ENCODE measurements at places on chromosomes 5 and 9.
A peak's percentile ranks its signal among the peaks of the same experiment; 100 is the strongest.

DNA sequence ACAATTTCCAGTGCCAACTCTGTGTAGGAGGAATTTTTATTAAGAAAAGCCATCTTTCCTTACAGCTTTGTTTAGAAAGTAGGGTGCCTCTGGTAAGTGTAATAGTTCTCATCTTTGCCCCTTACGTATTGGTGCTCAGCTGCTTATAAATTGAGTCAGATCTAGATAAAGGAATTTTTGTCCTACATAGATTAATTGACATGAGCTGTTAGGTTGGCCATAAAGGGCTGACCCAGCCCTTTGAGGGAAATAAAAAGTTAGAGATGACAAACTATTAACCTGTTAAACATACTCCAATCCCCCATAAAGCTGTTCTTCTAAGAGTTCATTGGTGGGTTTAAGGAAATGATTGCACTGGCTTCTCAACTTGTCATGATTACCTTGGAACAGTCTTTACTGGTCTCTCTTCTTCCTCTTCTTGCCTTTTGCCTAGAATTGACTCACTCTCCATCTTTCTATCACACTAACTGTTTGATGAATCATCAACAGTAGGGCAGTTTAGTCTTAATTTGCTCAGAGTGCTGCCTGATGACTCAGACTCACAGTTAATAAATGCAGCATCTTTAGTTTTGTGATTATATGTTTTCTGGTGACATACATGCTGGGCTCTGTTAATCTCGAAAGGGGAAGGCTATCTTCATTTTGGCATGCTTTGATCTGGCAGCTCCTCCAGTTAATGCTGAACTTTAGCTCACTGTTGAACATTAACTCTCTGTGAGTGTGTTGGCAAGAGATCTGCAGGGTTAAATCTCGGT is 51.7 kb downstream of the ARHGAP26 start:
- DNase-seq: no peak

- DNase-seq: no peak
Measured at GRCh38 chr9:71676460-71676859, 91.9 kb downstream of the CEMIP2 start.

DNA sequence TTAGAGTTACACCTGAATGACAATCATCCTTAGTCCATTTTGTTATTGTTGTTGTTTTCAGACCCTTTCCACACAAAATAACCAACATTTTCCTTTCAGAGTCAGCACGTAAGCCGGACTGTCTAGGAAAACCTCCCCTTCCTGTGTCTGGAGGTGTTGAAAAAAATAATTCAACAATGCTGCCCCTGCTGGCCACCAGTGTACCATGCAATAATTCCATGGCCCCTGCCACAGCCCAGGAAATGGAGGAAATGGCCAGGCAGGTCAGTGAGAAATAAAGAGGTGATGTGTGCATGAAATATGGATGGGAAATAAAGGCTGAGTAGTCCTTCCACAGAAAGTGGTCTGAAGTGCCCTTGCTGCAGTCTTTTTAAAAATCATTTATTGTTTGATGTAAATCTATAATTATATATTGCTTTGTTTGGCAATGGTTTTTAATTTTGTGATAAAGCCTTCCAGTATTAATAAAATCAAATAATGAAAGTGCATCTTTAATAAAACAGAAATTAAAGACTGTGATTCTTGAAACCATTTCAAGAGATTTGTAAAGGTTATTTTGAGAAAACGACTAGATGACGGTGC is 152.8 kb upstream of the PAPPA start:
- DNase-seq: no peak

DNA sequence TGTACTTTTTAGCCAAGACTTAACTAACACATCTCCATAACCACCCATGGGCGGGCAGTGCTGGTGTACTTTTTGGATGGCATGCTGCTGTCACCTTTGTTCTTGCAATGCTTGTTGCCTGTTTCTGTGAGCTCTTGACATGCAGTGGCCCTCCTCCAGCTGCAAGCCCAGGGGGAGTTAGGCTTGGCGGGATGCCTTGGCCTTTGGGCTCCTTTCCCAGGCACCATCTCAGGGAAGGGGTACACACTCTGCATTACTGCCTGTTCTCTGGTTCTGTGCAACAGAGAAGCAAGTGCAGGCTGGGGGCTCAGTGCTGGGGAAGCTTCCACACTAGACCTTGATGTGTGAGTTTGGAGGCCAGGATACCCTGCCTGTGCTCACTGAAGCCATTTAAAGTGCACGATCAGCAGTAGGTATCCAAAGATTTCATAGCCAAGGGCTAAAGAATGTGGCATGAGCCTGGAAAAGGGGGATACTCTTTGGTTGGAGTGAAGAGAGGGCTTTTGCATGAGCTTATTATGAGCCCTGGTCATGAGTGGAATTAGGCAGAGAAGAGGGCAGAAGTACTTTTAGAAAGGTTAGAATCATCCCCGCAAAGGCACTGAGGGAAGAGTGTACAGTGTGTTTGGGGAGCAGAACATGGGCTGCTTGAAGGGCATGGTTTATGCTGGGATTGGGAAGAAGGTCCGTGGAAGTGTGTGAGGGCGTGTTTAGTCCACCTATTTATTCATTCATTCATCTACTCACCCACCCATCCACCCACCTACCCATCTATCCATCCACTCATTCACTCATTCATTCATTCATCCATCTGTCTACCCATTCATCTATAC is 22.5 kb downstream of the PSAT1 start:
- DNase-seq: no peak

- DNase-seq: no peak
Measured at GRCh38 chr5:16260000-16260399, 80.4 kb upstream of the MARCHF11 start.

DNA sequence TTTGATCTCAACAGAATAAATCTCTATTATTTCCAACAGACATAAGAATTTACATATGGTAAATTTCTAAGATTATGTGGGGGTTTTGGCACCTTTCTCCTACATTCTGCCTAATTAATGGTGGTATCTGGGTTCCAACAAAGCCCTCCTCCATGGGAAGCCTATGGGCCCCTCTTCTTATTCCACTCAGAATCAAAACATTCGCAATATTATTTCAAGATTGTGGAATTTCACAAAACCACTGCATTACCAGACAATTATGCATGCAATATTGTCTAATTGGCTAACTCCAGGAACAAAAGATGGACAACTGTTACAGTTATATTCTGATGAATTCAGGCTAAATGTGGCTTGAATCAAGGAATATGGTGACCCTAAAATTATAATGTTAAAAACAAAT is 434.0 kb downstream of the NFIB start:
- no peak for DNase-seq

DNA sequence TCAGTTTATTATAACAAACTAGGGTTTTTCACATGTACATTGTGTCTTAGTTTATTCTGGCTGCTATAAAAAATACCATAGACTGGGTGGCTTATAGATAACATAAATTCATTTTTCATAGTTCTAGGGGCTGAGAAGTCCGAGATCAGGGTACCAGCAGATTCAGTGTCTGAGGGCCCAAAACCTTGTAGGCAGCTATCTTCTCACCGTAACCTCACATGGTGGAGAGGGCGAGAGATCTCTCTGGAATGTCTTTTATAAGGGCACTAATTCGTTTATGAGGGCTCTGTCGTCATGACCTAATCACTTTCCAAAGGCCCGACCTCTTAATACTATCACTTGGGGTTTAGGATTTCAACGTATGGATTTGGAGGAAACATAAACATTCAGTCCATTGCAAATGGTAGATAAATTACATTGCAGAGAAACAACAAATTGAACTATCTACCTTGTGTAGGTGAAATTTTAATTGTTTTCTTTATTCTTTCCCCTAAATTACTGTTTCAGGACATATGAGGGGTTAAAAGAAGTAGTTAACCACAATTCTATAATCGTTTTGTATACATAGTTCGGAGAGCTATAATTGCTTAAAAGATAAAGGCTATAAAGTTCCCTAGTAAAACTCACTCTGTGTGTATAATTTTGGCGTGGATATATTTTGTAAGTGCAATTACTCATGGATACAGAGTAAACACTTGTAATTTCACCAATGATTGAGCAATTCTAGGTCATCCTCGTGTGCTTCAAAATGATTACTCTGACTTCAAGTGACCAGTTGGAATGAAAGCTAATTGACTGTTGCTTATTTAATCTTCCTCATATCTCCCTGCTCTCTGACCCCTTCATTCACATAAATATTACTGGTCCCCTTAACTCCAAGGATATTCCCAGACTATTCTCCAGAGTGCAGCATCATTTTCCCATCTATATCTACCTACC is 247.5 kb upstream of the TMEM161B start:
- DNase-seq: no peak

GRCh38 chr9:113164536-113165300 is 13.9 kb downstream of the SLC31A2 start:
- no peak for DNase-seq

- peak; percentile 23 for DNase-seq
Measured at GRCh38 chr9:127776195-127776923, 2.1 kb downstream of the SH2D3C start.

DNA sequence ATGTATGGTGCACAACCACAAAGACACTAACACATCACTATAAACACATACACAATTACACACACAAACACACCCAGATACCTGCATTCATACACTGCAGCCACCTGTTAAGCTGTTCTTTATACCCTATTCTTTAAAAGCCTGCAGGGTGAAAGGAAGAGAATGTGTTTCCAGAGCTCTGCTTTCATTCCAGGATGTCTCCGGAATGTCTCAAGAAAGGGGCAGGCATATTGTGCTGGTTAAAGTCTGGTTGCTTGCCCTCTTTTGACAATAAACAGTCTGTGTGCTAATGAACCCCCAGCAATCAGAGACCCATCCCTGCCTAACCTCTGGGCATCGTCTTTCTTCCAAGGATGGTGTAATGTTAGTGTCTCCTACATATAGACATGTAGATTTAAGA is 181.6 kb downstream of the EPB41L4A start:
- DNase-seq: no peak

DNA sequence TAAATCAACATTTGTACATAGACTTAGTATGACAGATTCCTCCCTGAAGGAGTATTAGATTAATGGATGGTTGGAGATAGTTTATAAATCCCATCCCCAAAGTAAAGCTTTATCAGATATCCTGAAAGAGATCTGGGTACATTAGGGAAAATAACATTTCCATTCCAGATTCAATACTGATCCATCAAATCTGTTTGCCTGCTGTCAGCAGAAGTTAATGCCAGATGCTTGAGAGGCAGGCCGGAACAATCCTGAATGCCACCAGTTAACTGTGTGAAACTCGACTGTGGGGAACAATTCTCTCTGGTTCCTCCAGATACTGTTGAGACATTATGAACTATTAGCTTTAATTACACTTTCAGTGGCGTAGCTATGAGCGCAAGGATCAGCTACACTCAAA is 1166.8 kb downstream of the MAT2B start:
- no peak for DNase-seq

DNA sequence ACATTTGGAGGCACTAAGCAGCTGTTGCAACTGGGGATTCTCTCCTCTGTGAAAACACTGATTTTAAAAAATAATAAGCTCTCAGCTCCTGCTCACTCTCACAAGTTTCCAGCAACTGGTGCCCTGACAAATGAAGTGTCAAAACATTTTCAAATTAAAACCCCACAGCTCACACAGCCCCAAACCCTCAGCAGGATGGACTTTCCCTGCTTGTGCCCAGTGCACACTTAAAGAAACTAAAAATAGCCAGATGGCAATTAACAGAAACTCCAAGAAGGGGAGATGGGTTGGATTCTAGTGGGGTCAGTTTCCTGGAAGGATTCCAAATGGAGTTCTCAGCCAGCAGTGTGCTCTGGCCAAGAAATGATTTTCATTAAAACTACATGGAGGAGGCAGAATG is 163.0 kb upstream of the PUM3 start:
- no peak for DNase-seq

- no peak for DNase-seq
Measured at GRCh38 chr9:70449461-70449860, 35.0 kb upstream of the KLF9 start.

Data from activated naive CD4-positive, alpha-beta T cell (primary cell).